ENCODE measurements at places on chromosomes 6 and 20. TPM values are rescaled to one million over a fixed set of nuclear protein-coding genes. Genes with fewer than 3 reads are reported as not detected.

FNDC1 gene
- total RNA-seq, result 0.11 TPM

ANKRD66 gene
- not detected for total RNA-seq

SH3BGRL2 gene
- 73.0 TPM for total RNA-seq

ELOVL2 gene
- 0.11 TPM for total RNA-seq

OARD1 gene
- not detected for total RNA-seq

POM121L2 gene
- total RNA-seq, result not detected

DNA sequence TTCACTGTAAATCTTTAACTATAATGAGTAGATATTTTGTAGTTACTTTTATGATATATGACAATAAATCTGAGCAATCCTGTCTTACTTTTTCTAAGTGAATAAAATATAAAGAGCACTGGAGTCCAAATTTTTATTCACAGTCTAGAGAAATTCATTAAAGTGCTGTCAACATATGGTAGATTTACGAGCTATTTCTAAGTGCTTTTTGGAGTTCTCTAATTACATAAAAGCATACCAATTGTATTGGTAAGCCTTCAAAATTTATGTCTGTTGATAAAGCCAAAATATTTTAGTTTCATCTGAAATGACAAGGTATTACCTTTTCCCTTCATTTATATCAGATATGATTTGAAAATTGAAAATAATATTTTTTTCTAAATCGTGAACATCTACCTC is 75.4 kb downstream of the MAN1A1 start:
- H3K27ac ChIP-seq, result no peak overlapping the region
- no peak overlapping the region for H3K4me3 ChIP-seq
- H3K27me3 ChIP-seq, result no peaks in the 10 kb centered on the region

GRCh38 chr6:144781836-144782235 is 496.7 kb downstream of the UTRN start:
- no peak overlapping the region for H3K27ac ChIP-seq
- DNase-seq, result no peak
- H3K27me3 ChIP-seq, result no peaks in the 10 kb centered on the region
- no peak overlapping the region for H3K4me3 ChIP-seq

- H3K36me3 ChIP-seq, result no peaks in the 10 kb centered on the region
- no peak for DNase-seq
- H3K4me3 ChIP-seq, result no peak overlapping the region
- no peaks in the 10 kb centered on the region for H3K27me3 ChIP-seq
- no peak overlapping the region for H3K27ac ChIP-seq
Observed at GRCh38 chr20:41697861-41698559, 79.8 kb upstream of the CHD6 start.

DNA sequence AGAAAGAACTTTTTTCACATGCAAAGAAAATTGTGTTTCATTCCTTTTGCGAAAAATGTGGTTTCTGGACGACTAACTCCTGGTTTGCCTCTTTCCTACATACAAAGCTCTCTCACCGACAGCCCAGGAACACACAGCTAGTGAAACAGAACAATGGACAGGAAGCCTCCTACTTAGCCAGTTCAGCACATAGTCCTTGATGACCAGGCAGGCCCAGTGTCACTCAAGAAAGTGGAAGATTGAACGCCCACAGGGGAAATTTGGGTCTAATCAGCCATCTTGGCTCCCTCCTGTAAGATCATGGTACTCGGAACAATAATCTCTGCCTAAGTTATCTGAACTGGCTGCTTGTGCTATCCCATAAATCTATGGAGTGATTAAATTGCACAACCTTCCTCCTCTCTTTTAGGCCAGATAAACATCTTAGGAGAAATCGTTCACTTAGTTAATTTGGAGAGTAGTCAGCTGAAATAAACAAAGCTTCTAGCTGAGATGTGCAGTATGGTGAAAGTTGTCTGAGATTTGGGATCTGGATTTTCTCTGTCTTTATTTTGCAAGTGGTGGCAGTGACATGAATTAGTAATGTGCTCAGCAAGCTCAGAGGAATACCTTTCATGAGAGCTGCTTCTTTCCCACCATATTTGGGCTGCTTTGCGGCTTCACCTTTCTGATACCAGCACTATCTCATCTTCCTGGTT is 147.0 kb downstream of the MTFR2 start:
- H3K27me3 ChIP-seq, result no peaks in the 10 kb centered on the region
- H3K36me3 ChIP-seq, result no peaks in the 10 kb centered on the region
- H3K27ac ChIP-seq, result no peak overlapping the region

DNA sequence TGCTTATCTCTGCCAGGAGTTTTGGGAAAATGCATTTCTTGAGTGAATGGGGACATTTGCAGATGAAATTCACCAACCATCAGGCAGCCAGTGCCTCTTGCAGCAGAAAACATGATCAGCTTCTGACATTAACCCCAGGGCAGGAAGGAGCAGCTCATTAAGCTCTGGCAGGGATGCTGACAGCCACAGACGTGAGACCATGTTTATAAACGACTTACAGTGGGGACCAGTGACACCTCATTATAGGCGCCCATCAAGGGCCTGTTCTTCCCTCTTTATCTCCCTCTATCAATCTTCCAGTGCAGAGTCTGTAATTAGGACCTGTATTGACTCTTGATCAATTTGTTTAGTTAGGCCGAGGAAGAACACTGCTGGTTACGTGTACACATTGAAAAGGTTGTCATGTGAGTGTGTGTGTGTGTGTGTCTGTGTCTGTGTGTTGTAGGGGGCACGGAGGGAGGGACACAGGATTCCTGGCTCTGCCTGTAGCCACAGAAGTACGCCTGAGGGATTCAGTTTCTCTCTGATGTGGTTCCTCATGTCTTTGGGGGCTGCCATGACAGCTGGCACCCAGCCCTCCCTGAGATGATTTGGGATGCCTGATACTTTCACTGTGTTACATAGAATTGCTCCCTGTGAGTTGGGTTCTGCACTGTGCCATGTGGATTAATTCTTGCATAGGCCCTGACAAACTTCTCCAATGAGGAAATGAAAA is 428.4 kb upstream of the CHD6 start:
- H3K4me1 ChIP-seq, result no peaks in the 10 kb centered on the region
- H3K27ac ChIP-seq, result no peak overlapping the region
- no peaks in the 10 kb centered on the region for H3K27me3 ChIP-seq
- DNase-seq, result no peak

DNA sequence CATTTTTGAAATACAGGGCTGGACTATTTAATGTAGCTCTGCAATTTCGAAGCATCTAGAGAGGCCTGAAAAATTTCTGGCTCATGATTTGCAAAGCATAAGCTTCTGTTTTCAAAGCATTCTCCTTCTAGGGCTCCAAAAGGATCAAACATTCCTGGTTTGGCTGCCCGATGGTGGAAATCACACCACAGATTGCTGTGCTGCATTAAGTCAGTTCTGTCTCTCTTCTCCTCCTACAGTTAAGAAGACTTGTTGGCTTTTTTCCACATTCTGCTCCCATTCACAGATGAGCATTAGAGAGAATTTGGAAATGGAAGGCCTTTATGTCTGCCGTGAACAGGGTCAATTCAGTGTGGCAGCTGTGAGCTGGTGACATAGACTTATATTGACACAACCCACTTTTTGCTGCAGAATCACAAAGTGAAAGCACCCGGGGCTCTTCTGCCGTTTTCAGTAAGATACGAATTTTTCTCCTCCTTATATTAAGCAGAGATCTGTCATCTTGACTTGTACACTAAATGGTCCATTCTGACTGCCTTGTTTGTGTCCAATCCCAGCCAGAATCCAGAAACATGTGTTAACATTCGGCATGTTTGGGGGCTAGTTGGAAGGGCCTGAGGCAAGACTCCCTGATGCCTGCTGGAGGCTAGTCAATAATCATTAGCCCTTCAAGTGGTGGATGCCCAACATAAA is 330.8 kb upstream of the DEFB112 start:
- H3K4me1 ChIP-seq, result no peaks in the 10 kb centered on the region
- no peaks in the 10 kb centered on the region for H3K27me3 ChIP-seq
- H3K36me3 ChIP-seq, result no peaks in the 10 kb centered on the region
- no peak overlapping the region for H3K27ac ChIP-seq
- no peak for DNase-seq
- H3K4me3 ChIP-seq, result no peak overlapping the region

DNA sequence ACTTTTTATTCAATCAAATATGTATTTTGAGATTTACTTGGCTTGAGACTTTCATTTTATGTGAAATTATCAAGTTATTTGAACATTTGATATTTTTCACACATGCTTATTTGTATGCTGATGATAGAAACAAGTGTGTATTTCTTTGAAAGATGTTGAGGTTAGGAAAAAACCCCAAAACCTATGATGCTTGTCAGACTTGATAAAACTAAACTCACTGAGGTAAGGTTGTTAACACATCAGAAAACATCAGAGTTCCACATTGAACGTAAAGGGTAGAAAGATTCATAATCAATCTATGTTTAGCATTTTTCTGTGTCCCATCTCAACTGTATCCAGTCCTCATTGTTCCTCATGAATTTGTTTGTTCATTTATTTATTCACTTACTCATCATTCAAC is 12.2 kb downstream of the SF3B5 start:
- DNase-seq, result no peak
- H3K36me3 ChIP-seq, result no peaks in the 10 kb centered on the region
- no peak overlapping the region for H3K4me3 ChIP-seq
- H3K27ac ChIP-seq, result no peak overlapping the region
- no peaks in the 10 kb centered on the region for H3K4me1 ChIP-seq

DNA sequence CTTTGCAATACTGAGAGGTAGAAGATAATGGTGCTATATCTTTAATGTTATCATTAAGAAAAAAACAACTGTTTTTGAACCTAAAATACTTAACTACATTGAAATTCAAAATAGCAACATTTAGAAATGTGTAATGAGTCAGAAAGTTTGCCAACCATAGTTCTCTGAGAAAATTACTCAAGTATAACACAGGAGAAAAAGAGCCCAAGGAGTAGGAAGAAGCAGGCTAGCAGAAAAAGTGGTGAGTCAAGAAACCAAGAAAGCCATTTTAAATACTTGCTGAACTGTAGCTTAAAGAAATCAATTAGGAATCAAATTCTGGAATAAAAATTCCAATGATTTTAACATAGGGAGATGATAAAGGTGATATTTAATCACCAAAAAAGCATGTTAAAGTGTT is 181.0 kb upstream of the RSPO3 start:
- H3K4me3 ChIP-seq, result no peak overlapping the region
- no peak for DNase-seq
- H3K27me3 ChIP-seq, result no peaks in the 10 kb centered on the region

GRCh38 chr6:29965873-29966601 is 23.7 kb downstream of the HLA-A start:
- peak; percentile 55 for DNase-seq
- H3K36me3 ChIP-seq, result no peaks in the 10 kb centered on the region
- no peaks in the 10 kb centered on the region for H3K27me3 ChIP-seq
- peak overlapping the region; percentile 50 for H3K4me3 ChIP-seq

DNA sequence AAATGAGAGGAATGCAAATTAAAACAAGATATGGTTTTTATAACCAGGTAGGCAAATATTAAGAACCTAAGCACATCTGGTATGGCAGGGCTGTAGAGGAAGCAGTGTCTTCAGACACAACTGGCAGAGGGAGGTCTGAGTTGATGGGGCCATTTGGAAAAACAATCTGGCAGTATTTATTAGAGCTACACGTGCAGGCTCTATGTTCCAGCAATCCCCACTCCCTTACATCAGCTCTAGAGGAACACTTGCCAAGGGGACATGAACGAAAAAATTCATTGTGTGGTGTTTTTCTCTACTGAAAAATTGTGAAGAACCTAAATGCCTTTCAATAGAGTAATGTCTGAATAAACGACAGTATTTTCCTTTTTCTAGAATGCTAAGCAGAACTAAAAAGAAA is 111.6 kb upstream of the EDN1 start:
- H3K27me3 ChIP-seq, result no peaks in the 10 kb centered on the region
- DNase-seq, result no peak
- H3K27ac ChIP-seq, result no peak overlapping the region
- H3K4me3 ChIP-seq, result no peak overlapping the region

DNA sequence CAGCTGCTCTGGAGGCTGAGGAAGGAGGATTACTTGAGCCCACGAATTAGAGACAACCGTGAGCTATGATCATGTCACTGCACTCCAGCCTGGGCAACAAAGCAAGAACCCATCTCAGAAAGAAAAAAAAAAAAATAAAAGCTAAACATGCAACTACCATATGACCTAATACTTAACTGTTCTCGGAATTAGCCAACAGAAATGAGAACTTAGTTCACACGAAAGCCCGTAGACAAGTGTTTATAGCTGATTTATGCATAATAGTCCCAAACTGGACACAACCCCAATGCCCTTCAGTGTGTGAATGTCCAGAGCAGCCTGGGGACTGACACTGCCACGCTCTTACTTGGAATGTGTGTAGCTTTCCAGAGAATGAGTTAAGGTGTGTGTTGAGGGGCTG is 211.5 kb upstream of the PROKR2 start:
- no peak overlapping the region for H3K27ac ChIP-seq
- no peaks in the 10 kb centered on the region for H3K4me1 ChIP-seq
- H3K36me3 ChIP-seq, result no peaks in the 10 kb centered on the region
- no peak overlapping the region for H3K4me3 ChIP-seq
- no peak for DNase-seq

- no peak overlapping the region for H3K4me3 ChIP-seq
- no peaks in the 10 kb centered on the region for H3K27me3 ChIP-seq
- no peak for DNase-seq
- no peaks in the 10 kb centered on the region for H3K4me1 ChIP-seq
- no peaks in the 10 kb centered on the region for H3K36me3 ChIP-seq
Observed at GRCh38 chr20:40397467-40397866, 291.6 kb downstream of the MAFB start.

- H3K4me1 ChIP-seq, result peaks cover 21% of the 10 kb centered on the region
- H3K27ac ChIP-seq, result no peak overlapping the region
- DNase-seq, result no peak
- no peaks in the 10 kb centered on the region for H3K27me3 ChIP-seq
- H3K4me3 ChIP-seq, result no peak overlapping the region
- no peaks in the 10 kb centered on the region for H3K36me3 ChIP-seq
Observed at GRCh38 chr20:3990716-3991115, 24.6 kb downstream of the RNF24 start.

GRCh38 chr20:53291548-53291947 is 302.1 kb downstream of the ZNF217 start:
- no peaks in the 10 kb centered on the region for H3K4me1 ChIP-seq
- H3K27me3 ChIP-seq, result no peaks in the 10 kb centered on the region
- no peak overlapping the region for H3K4me3 ChIP-seq
- H3K27ac ChIP-seq, result no peak overlapping the region
- no peaks in the 10 kb centered on the region for H3K36me3 ChIP-seq

DNA sequence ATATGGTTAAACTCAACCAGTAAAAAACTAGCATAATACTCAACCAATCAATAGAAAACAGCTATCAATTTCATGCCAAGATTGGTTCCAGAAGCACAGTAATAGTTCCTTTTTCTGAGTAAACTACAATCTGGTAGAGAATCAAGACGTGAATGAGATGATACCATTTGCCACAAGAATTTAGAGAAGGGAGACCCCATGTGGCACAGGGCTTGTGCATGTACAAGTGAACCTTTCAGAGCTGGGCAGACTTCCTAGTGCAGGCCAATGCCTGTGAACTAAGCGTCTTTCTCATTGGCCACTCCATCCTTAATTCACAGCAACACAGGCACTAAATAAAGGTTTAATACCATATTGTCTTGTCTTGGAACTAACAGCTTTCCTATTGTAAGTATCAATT is 213.5 kb downstream of the RFPL4B start:
- no peaks in the 10 kb centered on the region for H3K27me3 ChIP-seq
- no peak overlapping the region for H3K4me3 ChIP-seq
- H3K27ac ChIP-seq, result no peak overlapping the region
- no peak for DNase-seq
- H3K36me3 ChIP-seq, result no peaks in the 10 kb centered on the region

GRCh38 chr6:16540804-16541752 is 220.2 kb downstream of the ATXN1 start:
- H3K27ac ChIP-seq, result peak overlapping the region; percentile 50
- H3K27me3 ChIP-seq, result no peaks in the 10 kb centered on the region
- H3K4me3 ChIP-seq, result no peak overlapping the region
- no peak for DNase-seq

GRCh38 chr6:23137611-23138010 is 568.2 kb downstream of the HDGFL1 start:
- H3K27me3 ChIP-seq, result no peaks in the 10 kb centered on the region
- no peak overlapping the region for H3K27ac ChIP-seq
- H3K36me3 ChIP-seq, result no peaks in the 10 kb centered on the region
- DNase-seq, result no peak
- H3K4me3 ChIP-seq, result no peak overlapping the region

Data from ascending aorta (tissue), 2 donors.